ENCODE measurements at places on chromosomes 13 and 19. TPM values are rescaled to one million over a fixed set of nuclear protein-coding genes. Genes with fewer than 3 reads are reported as not detected.
A peak's percentile ranks its signal among the peaks of the same experiment; 100 is the strongest.

DNA sequence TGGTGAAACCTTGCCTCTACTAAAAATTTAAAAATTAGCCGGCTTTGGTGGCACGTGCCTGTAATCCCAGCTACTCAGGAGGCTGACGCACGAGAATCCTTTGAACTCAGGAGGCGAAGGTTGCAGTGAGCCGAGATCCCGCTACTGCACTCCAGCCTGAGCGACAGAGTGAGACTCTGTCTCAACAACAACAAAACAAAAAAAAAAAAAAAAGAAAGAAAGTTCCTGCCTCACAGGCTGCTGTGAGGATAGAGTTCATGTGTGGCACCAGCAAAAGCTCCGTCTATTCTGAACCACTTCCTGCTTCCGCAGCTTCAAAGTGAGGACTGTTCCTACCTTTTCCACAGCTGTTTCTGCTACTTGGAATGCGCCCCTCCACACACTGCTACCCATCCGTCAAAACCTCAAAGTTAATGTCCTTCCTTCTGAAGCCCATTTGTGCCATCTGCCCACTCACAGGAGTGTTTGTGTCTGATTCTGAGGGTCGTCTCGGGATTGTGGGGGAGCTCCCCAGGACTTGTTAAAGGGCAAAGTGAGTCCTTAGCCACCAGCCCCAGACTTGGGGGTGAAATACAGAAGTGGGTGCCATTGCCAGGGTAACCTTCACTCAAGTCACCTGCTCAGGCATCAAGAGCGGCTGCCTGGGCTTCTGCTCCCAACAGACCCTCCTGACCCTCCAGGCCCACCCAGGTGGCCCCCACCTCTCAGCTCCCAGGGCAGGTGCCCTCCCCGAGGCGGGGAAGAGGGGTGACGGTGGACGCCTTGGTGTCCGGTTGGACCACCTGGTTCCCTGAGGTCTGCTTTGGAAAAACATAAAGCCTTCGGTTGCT is 2.9 kb downstream of the MFSD12 start:
- H3K36me3 ChIP-seq = no peaks in the 10 kb centered on the region
- H3K4me1 ChIP-seq = peaks cover 20% of the 10 kb centered on the region
- no peak overlapping the region for H3K4me3 ChIP-seq
- no peak overlapping the region for H3K27ac ChIP-seq
- H3K27me3 ChIP-seq = no peaks in the 10 kb centered on the region
- no peak for DNase-seq

GRCh38 chr19:47719047-47719859 is 6.0 kb downstream of the EHD2 start:
- DNase-seq = peak; percentile 51
- peaks cover 6% of the 10 kb centered on the region for H3K4me1 ChIP-seq
- no peak overlapping the region for H3K4me3 ChIP-seq
- H3K27me3 ChIP-seq = no peaks in the 10 kb centered on the region
- H3K36me3 ChIP-seq = peaks cover 9% of the 10 kb centered on the region
- H3K27ac ChIP-seq = peak overlapping the region; percentile 59

Gene DNAAF3
- total RNA-seq = 5.1 TPM

- no peaks in the 10 kb centered on the region for H3K27me3 ChIP-seq
- no peak overlapping the region for H3K27ac ChIP-seq
- no peaks in the 10 kb centered on the region for H3K4me1 ChIP-seq
- no peak for DNase-seq
- no peaks in the 10 kb centered on the region for H3K36me3 ChIP-seq
- H3K4me3 ChIP-seq = no peak overlapping the region
Measured at GRCh38 chr13:78881054-78881453, 222.1 kb upstream of the OBI1 start.

Gene ZNF471
- 10.8 TPM for total RNA-seq

Gene CCNE1
- total RNA-seq = 2.9 TPM

- H3K27me3 ChIP-seq = no peaks in the 10 kb centered on the region
- DNase-seq = no peak
- no peak overlapping the region for H3K4me3 ChIP-seq
- no peaks in the 10 kb centered on the region for H3K36me3 ChIP-seq
- no peaks in the 10 kb centered on the region for H3K4me1 ChIP-seq
Measured at GRCh38 chr19:51010066-51010795, 8.8 kb upstream of the KLK8 start.

DNA sequence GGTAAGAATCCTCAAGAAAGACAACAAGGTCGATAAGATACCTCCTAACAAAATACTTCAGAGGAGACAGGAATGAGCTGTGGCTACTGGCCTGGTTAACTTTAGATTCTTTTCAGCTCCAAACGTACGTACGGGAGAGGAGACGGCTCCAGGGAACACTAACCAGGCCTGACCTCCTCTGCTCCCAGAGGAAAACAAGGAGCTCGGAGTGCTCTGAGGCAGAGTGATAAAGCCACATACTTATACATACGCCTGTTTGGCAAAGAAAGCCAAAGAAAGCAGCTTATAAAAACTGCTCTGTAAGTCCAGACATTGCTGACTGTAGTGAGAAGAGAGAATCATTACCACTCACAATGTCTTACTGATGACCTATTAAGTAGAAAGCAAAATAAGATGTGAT is 263.9 kb downstream of the MZT1 start:
- no peaks in the 10 kb centered on the region for H3K36me3 ChIP-seq
- H3K4me3 ChIP-seq = no peak overlapping the region
- DNase-seq = peak; percentile 52
- peak overlapping the region; percentile 56 for H3K27ac ChIP-seq
- H3K4me1 ChIP-seq = peaks cover 21% of the 10 kb centered on the region
- H3K27me3 ChIP-seq = no peaks in the 10 kb centered on the region

DNA sequence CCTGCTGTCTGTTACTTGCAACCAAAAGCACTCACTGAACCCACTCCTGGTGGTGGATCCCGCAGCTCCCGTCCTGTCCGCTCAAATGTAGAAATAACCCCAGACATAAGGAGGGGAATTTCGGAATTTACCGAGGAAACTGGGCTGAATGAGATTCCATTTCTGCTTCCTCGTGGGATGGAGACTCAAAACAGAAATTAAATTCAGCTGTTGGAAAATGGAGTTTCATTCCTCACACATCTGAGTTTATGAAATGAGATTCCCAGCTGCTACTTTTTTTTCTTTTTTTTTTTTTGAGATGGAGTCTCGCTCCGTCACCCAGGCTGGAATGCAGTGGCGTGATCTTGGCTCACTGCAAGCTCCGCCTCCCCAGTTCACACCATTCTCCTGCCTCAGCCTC is 44.3 kb downstream of the COLGALT1 start:
- no peak overlapping the region for H3K4me3 ChIP-seq
- H3K36me3 ChIP-seq = no peaks in the 10 kb centered on the region
- H3K27me3 ChIP-seq = no peaks in the 10 kb centered on the region
- no peak overlapping the region for H3K27ac ChIP-seq
- no peaks in the 10 kb centered on the region for H3K4me1 ChIP-seq

Gene ZSWIM4
- total RNA-seq = 8.2 TPM
